Left lung (tissue), 14 donors: ENCODE measurements at places on chromosomes 12 and 14.

DNA sequence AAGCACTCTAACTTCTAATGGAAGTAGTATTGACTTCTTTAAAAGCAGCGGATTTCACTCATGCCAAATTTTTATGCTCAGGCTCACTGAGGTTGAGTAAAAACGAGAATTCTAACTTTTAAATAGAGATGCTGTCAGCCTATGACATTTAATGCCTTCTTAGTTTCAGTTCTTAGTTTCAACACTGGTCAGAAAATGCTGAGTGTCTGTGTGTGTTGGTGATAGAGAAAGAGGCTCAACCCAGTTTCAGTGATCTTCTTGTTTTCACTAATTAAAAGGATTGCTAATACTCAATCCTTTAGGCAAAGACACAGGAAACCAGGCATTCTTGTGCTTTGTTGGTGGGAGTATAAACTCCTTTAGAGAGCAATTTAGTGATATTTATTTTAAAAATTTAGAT lies 31.0 kb downstream of the PEBP1 start:
- DNase-seq = no peak
- no peaks in the 10 kb centered on the region for H3K36me3 ChIP-seq
- no peak overlapping the region for H3K4me3 ChIP-seq
- H3K27ac ChIP-seq = no peak overlapping the region
- H3K27me3 ChIP-seq = no peaks in the 10 kb centered on the region

DNA sequence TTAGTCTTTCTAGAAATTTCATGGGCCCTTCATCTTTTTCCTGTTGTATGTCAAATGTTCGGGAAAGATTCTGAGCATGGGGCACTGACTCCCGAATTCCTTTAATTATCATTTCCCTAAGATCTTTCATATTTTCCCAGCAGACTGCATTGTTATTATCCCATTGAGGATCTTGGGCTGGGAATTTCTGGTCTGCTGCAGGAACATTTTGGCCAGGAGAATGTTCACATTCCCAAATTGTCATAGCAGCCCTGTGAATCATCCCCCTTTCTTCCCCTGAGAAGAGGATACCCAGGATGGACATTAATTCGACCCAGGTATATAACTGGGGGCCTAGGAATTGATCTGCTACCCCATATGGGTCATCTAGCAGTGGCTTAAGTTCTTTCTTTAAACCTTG lies 112.5 kb downstream of the RIN3 start:
- no peaks in the 10 kb centered on the region for H3K27me3 ChIP-seq
- DNase-seq = no peak
- H3K36me3 ChIP-seq = no peaks in the 10 kb centered on the region
- no peak overlapping the region for H3K4me3 ChIP-seq
- H3K27ac ChIP-seq = no peak overlapping the region

GRCh38 chr12:131833896-131834641 lies 5.9 kb downstream of the MMP17 start:
- peaks cover 17% of the 10 kb centered on the region for H3K4me1 ChIP-seq
- H3K27me3 ChIP-seq = peaks cover 79% of the 10 kb centered on the region
- no peak overlapping the region for H3K27ac ChIP-seq

DNA sequence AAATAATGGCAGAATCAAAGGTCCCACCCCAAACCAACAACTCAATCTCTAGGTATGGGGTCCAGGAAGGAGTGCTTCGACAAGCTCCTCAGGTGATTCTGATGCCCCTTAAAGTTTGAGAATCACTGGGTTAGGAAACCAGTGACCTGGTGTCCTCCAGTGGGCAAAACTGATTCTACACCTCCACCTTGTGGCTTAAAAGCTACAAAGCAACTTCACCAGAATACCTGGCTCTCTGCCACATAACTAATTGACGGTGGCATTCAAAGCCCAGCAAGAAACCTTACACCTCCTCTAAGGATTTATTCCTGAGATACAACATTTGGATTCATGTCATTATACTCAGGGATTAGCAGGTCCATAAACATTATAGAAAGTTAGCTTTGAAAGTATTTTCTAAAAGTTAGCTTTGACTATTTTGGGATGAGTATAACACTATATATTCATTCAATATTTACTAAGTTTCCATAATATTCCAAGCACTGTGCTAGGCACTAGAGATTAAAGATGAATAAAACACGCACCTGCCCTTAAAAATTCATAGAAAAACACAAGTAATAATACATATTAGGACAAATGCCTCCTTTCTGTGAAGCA lies 45.4 kb downstream of the DCAF5 start:
- no peaks in the 10 kb centered on the region for H3K36me3 ChIP-seq
- no peak overlapping the region for H3K4me3 ChIP-seq
- H3K27ac ChIP-seq = no peak overlapping the region
- no peaks in the 10 kb centered on the region for H3K27me3 ChIP-seq

- no peak for DNase-seq
- no peak overlapping the region for H3K4me3 ChIP-seq
- H3K36me3 ChIP-seq = peaks cover 24% of the 10 kb centered on the region
- H3K27me3 ChIP-seq = no peaks in the 10 kb centered on the region
These were observed 58.4 kb downstream of the SLC25A47 start for GRCh38 chr14:100381395-100382105.

GRCh38 chr14:25833341-25834126 lies 764.3 kb downstream of the NOVA1 start:
- no peaks in the 10 kb centered on the region for H3K36me3 ChIP-seq
- no peak overlapping the region for H3K4me3 ChIP-seq
- no peaks in the 10 kb centered on the region for H3K4me1 ChIP-seq
- DNase-seq = peak; percentile 62
- no peak overlapping the region for H3K27ac ChIP-seq

DNA sequence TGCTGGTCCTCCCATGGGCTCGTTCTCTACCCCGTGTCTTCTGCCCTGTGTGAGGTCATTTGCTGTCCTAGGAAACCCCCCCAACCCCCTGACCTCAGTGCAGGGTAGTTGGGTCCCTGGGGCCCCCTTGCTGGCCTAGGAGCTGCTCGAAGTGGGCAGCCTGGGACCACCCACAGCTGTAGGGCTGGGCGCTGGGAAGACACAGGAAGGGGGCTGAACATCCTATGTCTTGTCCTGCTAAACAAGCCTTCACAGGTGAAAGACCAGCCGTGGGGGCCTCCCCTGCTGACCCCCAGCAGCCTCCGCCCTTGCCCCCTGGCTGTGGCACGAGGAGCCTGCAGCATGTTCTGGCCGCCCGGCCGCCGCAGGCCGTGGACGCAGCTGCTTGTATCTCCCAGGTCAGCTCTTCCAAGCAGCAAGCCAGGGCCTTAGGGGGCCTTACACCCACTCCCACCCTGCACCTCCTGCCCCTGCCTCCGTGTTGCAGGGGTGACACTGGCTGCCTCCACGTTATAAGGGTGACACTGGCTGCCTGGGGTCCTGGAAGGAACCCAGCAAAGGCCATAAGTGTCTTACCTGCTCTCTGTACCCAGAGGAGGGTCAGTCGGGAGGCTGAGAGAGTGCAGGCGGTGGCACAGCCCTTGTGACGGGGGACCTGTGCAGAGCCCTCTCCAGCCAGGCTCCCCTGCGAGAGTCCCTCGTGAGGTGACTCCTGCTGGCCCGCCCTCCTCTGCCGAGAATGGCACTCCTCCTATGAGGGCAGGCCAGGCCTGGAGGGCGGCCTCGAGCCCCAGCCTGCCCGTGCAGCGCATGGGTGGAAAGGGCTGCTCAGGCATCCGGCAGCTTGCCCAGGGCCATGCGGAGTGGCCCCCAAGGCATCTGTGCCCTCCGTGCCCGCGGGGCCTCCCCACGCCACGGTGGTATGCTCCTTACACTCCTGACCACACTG lies 11.5 kb upstream of the TEX22 start:
- peaks cover 60% of the 10 kb centered on the region for H3K36me3 ChIP-seq
- no peak overlapping the region for H3K4me3 ChIP-seq
- DNase-seq = no peak
- H3K4me1 ChIP-seq = peaks cover 30% of the 10 kb centered on the region
- H3K27ac ChIP-seq = no peak overlapping the region

GRCh38 chr12:4589941-4590340 lies 27.9 kb downstream of the DYRK4 start:
- no peaks in the 10 kb centered on the region for H3K27me3 ChIP-seq
- no peak overlapping the region for H3K4me3 ChIP-seq
- peak overlapping the region; percentile 43 for H3K27ac ChIP-seq
- H3K4me1 ChIP-seq = no peaks in the 10 kb centered on the region
- no peak for DNase-seq

DNA sequence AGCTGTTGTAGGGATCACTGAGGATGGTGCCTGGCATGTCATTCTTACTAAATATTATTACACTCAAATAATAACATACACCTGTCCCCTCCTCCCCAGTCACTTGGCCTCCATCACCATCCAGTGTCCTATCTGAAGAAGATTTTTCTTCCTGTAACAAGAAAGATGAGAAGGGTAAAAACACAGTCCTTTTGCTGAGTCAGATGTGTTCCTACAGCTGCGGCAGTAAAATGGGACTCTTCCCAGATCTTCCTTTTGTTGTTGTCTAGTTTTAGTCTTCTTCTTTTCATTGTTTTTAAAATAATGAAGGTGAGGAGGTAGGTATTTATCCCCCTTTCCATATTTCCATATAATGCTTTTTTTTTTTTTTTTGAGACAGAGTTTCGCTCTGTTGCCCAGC lies 83.1 kb upstream of the RFLNA start:
- H3K4me3 ChIP-seq = no peak overlapping the region
- H3K4me1 ChIP-seq = no peaks in the 10 kb centered on the region
- no peaks in the 10 kb centered on the region for H3K27me3 ChIP-seq
- no peak overlapping the region for H3K27ac ChIP-seq
- no peaks in the 10 kb centered on the region for H3K36me3 ChIP-seq
- no peak for DNase-seq

DNA sequence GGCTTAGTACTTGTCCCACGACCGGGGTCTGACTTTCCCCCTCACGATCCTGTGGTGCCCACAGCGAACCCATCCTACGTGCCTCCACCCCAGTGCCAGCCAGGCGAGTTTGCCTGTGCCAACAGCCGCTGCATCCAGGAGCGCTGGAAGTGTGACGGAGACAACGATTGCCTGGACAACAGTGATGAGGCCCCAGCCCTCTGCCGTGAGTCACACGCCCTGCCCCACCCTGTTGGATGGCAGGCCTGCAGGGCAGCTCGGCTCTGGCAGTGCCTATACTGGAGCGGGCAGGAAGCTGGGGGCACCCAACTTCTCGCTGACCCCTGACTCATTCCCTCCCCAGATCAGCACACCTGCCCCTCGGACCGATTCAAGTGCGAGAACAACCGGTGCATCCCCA lies 18.3 kb upstream of the LRP1-AS start:
- no peak for DNase-seq
- H3K36me3 ChIP-seq = no peaks in the 10 kb centered on the region

DNA sequence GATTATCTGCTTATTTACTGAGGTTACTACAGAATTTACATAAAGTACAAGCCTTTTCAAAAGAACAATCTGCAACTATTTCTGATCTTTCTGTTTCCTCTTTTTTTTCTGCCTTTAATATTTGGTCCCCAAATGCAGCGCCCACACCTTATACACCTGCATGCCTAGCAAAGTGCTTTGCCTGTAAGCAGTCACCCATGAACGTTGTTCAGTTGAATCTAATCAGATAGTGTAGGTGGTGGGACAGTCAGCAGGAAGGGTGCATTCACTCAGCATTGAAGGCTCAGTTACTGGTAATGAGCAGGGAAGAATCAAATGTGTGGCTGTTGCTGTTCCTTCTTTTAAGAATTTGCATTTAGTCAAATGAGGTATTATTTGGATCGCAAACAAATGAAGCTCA lies 108.4 kb downstream of the GPR135 start:
- no peak overlapping the region for H3K4me3 ChIP-seq
- no peak overlapping the region for H3K27ac ChIP-seq

DNA sequence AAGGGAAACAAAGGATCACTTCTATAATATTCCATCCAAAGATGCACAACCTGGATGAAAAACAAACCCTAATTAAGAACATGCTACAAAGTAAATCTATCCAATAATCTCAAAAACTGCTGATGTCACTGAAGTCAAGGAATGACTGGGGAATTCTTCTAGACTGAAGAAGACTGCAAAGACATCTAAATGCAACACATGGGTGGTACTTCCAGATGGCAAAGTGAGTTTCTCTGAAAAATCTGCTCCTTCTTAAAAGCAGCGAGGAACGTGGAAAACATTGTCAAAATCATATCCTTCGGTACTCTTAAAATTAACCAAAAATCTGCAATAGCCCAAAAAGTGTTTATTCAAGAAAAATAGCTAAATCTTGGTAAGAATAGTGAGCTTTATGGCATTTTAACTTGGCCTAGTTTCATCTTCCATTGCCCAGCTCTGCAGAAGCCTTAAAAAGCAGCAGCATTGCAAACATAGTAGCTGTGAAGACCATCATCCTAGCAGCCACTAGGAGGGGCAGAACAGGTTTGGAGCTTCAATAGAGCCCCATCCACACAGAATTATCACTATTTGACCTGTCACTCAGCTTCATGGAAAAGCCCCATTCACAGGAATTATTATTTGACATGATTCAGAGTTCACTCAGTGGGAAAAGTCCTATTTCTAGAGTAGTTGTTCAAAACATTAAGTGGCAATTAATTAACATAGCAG lies 7.4 kb downstream of the CLEC14A start:
- no peaks in the 10 kb centered on the region for H3K4me1 ChIP-seq
- H3K4me3 ChIP-seq = no peak overlapping the region
- no peak overlapping the region for H3K27ac ChIP-seq
- no peak for DNase-seq

GRCh38 chr12:31278424-31278823 lies 47.5 kb downstream of the SINHCAF start:
- peaks cover 41% of the 10 kb centered on the region for H3K36me3 ChIP-seq
- DNase-seq = no peak
- H3K4me3 ChIP-seq = no peak overlapping the region
- H3K27ac ChIP-seq = no peak overlapping the region
- no peaks in the 10 kb centered on the region for H3K4me1 ChIP-seq

GRCh38 chr12:112798048-112798760 lies 6.7 kb downstream of the RPH3A start:
- H3K36me3 ChIP-seq = no peaks in the 10 kb centered on the region
- DNase-seq = no peak
- H3K4me1 ChIP-seq = no peaks in the 10 kb centered on the region
- H3K4me3 ChIP-seq = no peak overlapping the region

- H3K36me3 ChIP-seq = no peaks in the 10 kb centered on the region
- peaks cover 65% of the 10 kb centered on the region for H3K27me3 ChIP-seq
- peak; percentile 77 for DNase-seq
- peaks cover 27% of the 10 kb centered on the region for H3K4me1 ChIP-seq
- H3K27ac ChIP-seq = no peak overlapping the region
- H3K4me3 ChIP-seq = no peak overlapping the region
These were observed 6.9 kb downstream of the SHMT2 start for GRCh38 chr12:57236201-57236924.

GRCh38 chr14:93234798-93235197 lies 27.7 kb downstream of the UBR7 start:
- DNase-seq = no peak
- H3K4me1 ChIP-seq = no peaks in the 10 kb centered on the region
- no peaks in the 10 kb centered on the region for H3K36me3 ChIP-seq
- no peak overlapping the region for H3K4me3 ChIP-seq
